ENCODE measurements at places on chromosomes 1 and 21.

- no peak for DNase-seq
These were observed 212.7 kb downstream of the PTBP2 start for GRCh38 chr1:96934282-96934681.

- no peak for DNase-seq
These were observed 124.2 kb downstream of the ATP6V1G3 start for GRCh38 chr1:198416296-198416695.

DNA sequence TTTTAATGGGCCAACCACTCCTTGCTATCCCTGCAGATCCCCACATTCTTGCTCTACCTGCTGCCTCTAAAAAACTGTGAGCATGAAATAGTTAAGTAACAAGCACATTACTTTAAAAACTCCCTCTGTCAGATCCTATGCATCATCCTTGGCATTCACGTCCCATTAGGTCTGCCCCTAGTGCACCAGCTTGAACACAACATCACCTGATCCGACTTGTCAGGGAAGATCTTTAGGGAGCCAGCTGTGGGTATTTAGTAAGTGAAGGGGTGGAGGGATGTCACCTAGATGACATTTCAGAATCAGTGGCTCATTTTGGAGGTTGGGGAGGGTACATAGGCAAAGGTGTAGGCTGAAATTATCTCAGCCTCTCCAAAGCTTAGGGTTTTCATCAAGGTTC is 33.5 kb downstream of the RXRG start:
- DNase-seq = no peak

- no peak for DNase-seq
These were observed 70.4 kb upstream of the TIAM1 start for GRCh38 chr21:31414263-31415000.

DNA sequence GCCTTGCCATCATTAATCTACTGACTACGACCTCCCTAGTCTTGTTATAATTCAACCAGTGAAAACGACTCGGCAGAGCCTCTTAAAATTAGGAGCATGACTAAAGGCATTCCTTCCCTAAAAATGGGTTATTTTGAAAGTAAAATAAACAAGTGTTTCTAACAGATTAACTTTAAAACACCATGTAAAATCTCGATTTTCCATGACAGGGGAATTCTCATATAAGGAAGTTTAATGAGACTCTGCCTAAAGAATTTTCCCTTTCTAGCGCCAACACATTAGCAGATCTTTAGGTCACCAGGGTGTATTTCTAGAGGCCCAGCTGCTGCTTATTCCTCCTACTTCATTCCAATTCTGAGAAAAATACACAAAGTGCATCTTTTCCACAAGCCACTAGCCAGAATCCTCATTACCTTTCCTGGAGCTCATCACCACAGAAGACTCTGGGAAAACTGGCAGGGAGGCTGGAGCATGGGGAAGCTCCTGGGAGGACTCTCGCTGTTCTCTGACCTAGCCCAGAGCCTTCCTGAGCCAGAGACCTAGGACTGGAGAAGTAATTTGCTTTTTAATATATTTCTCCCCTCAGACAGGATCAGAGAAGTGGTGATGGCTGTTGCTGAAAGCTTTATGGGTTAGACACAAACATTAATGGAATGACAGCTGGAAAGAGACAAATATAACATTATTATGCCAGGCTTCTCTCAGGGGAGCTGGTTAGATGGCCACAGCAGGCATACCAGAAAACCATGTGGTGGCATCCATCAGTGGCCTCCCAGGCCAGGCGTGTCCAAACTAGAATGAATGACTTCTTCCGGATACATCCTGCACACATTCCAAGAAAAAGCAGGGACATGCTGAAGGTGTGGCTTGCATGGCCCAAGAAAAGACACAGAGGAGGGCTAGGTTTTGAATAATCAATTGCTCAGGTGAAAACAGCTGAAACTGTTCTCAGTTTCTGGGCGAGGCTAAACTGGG is 63.6 kb upstream of the CTTNBP2NL start:
- no peak for DNase-seq

DNA sequence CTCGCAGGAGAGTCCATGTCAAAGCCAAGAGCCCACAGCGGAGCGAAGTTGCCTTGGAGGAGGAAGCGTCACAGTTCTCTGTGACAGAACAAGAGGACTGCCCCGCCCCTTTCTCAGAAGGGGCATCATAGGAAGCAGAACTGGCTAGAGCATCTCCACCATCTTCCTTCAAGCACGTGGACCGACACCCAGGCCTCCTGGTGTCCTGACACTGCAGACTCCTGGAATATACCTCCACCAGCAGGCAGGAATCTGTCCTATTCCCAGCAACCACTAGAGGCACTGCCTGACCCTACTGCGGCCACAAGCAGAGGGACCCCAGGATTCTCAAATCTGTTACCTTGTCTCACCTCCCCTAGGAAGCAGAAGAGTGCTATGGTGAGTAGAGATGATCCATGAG is 37.8 kb downstream of the GPA33 start:
- DNase-seq = no peak

GRCh38 chr1:185998391-185998790 is 264.2 kb downstream of the HMCN1 start:
- DNase-seq = no peak

DNA sequence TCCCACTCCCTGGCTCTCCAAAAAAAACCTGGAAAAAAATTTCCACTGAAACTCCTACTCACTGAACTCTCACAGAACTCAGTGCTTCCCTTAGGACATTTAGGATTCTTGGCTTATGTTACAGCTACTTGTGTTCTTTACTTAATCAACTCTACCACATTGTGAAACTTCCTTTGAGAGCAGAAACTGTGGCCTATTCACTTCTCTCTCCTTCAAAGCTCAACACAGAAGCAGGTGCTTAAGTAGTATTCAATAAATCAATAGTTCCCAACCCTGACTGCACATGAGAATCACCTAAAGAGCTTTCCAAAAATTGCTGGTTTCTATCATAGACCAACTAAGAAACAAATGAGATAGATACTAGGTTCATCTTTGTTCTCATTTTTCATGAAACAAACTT is 67.9 kb upstream of the DMRTA2 start:
- DNase-seq = no peak

GRCh38 chr1:214224611-214225354 is 56.2 kb upstream of the SMYD2 start:
- DNase-seq = no peak

DNA sequence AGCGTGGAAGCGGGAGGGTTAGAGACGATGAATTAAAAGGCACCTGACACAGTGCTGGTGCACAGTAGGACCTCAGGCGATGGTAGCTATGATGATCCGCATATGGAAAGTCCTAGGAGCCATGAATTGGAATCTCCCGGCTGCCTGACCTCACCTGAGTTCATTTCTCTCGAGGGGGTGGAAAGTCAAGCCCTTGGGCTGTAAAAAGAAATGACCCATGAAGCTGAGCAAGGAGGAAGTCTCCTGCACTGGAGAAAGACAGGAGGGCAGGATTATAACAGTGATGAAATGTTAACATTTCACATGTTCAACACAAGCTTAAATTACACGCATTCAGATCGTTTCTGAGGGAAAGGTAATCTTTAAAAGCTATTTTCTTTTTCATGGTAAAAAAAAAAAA is 481.2 kb downstream of the MATN1 start:
- DNase-seq = no peak

- no peak for DNase-seq
These were observed 25.4 kb downstream of the NUP210L start for GRCh38 chr1:154129391-154129970.

DNA sequence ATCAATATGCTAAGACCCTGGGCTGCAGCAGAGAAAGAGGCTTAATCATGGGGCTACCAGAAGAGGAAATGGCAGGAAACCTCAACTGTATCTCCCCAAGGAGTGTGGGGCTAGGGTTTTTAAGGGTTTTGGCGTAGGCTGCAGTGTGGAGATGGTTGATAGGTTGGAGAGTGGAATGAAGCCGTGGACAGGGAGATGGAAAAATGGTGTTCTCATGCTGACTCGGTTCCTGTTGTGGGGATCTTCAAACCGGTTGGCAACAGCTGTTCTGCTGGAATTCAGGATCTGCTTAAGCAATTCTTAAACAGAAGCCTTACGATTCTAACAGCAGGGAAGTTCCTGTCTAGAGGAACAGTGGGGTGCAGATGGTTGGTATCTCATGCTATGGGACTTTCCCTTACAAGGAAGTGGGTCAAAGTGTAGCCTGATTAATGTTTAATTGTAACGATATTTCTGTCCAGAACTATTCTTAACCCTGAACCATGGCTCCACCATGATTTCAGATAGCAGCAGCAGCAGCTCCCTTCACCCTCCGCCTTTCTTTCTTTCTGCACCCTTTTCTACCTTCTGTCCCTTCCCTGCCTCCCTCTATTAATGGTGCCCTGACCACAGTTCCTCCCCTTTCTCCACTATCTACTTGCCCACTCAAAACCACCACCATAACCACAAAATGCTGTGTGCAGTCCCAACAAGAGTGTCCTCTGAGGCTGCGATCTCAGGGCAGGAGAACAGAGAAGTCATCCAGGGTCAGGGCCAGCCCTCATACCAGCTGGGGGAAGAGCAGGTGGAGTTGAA is 30.8 kb downstream of the RSPH1 start:
- DNase-seq = no peak
